CD4-positive, alpha-beta T cell (primary cell): ENCODE measurements at places on chromosomes 2 and 18.

GRCh38 chr2:62374301-62375112 lies 131.5 kb downstream of the TMEM17 start:
- DNase-seq: no peak

GRCh38 chr2:168912466-168912865 lies 11.4 kb downstream of the G6PC2 start:
- no peak for DNase-seq

DNA sequence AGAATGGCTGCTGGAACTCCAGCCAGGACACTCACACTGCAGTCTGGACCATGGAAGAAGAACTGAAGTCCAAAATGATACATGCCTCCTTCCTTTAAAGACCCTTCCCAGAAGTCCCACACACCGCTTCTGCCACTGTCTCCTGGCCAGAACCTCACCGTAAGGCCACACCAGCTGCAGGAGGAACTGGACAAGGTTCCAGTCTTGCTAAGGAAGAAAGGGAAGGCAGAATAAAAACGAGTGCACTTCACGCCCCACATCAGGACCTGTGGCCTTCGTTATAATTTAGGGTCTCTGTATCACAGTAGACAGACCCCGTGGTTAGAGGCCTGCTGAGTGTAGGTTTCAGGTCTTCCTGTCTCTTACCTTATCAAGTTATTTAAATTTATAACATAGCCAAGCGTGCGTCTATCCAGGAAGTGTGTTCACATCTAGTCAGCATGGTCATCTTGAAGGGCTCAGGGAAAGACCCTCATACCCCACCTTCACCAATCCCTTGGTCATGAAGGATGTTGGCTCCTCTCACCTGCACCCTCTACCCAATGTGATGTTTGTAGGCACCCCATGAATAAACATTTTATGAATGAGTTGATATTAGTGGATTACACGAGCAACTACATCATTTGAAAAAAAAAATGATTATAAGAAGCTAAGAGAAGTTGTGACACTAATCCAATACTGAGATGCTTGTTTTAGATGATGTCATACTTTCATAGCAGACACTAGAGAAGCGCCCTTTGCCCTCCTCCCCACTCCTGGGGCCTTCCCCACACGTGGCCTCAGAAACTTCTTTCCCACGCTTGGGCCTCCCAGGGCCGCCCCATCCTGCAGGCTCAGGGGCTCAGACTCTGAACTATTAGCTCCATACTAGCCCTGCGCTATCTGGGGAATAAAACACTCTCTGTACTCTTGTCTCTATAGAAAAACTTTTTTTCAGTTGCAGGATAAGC lies 157.6 kb downstream of the FAM210A start:
- DNase-seq: no peak

DNA sequence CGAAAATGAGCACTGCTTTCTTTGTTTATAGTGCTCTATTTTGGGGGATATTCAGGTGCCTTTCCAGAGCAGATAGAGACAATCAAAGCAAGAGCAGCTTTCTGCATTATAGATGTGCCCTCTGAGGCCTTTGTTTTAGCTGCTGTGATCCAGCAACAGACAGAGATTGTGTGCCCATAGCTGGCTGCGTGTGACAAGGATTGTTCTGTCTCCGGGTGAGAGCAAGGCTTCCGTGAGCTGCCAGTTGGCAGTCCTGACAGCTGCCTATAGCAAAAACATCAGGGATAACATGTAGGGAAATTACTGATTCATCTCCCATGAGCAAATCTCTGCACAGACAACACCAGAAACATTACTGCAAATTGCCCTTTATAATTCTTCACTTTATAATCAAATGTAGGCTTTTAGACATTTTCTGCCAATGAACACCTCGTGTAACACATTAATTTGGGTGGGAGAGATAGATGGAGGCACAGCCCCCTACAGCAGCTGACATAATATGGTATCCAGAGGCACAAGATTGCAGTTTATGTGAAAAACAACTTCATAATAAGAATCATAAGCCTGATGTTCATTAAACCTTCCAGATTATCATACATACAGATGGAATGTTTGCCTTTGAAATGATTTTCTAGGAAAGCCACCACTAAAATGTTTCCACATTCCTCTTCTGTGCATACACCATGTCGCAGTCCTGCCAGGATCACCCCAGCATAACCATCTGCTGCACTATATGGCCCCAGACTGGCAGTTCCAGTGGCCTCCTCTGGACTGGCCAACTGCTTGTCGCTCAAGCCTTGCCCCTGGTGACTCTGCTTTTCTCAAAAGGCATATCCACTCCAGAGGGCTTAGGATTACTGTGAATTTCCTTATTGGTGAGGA lies 131.2 kb downstream of the TRIB2 start:
- no peak for DNase-seq

DNA sequence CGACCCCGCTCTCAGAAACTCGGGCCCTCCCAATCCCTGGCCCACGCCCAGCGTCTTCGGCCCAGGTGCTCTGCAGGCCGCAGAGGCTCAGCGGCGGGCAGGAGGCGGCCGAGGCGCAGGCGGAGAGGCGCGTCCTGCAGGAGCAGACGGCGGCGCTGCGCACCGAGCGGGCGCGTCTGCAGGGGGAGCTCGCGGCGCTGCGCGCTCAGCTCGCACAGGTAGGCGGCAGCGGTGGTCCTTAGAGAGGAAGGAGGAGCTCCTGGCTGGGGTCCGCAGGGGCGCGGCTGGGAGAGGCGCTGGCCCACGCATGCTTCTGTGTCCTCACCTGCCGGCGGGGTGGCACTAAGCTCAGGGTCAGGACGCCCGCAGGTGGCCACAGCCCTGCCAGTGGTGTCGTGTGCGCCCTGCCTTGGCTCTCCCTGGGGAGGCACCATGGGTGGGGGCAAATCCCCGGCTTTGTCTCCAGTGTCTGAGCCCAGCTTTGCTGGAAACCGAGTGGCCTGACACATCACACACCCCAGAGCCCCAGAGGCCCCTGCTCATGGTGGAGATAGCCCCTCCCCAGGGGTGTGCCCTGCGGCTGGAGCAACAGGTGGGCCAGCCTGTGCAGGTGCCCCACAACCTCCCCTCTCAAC lies 14.9 kb upstream of the SNED1 start:
- peak; percentile 64 for DNase-seq

- DNase-seq: no peak
Measured at GRCh38 chr2:241002275-241003046, 4.0 kb downstream of the SNED1 start.

- no peak for DNase-seq
Measured at GRCh38 chr2:133109772-133110171, 439.8 kb upstream of the LYPD1 start.
